Upper lobe of left lung (tissue), 6 donors: ENCODE measurements at places on chromosomes 6 and 20.

DNA sequence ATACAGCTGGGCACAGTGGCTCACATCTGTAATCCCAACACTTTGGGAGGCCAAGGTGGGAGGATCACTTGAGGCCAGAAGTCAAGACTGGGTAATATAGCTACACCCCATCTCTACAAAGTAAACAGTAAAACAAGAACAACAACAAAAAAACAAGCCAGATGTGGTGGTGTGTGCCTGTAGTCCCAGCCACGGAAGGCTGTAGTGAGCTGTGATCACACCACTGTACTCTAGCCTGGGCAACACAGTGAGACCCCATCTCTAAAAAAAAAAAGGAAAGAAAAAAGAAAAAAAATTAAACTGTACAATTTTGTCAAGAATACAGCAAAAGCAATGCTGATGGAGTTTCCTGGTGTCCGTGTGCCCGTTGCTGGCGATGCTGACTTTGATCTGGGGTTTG lies 47.2 kb upstream of the SLCO4A1 start:
- no peak for DNase-seq

GRCh38 chr6:108598305-108598863 lies 37.7 kb downstream of the FOXO3 start:
- no peak for DNase-seq

DNA sequence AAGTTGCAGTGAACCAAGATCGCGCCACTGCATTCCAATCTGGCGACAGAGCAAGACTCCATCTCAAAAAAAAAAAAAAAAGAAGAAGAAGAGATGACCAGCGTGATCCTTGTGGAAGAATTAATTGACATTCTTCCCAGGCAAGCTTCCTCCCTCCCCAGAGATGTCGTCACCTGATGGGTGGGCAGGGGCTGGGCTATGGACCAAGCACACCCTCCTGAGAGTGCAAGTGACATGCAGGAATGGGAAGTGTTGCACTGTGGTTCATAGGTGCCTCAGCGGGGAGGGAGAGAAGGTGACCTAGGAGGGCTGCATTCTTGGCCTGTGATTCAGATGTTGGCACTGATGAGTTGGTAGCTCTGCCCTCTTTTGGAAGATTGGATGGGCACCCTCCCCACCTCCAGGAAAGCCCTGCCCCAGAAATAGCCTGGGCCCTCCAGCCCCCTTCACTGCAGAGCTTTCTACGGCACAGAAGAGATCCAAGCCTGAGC lies 37.8 kb downstream of the TAF8 start:
- no peak for DNase-seq

- DNase-seq = no peak
Observed at GRCh38 chr6:168447282-168447681, 6.3 kb downstream of the SMOC2 start.

DNA sequence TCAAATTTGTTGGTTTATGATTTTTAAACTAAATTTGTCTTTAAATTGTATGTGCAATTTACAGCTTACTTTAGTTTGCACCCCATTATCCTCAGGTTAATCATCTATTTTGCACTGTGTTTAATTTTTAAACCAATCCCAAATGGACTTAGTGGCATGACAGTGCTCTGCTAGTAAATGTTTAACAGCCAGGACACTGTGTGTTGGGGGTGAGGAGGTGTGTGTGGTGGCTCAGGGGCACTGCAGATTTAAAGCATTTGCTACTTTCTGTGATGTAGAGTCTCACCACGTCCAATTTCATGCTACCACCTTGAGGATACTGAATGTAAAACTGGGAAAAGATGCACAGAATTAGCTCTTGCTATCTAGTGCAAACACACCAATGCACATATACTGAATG lies 225.7 kb downstream of the HAO1 start:
- no peak for DNase-seq

DNA sequence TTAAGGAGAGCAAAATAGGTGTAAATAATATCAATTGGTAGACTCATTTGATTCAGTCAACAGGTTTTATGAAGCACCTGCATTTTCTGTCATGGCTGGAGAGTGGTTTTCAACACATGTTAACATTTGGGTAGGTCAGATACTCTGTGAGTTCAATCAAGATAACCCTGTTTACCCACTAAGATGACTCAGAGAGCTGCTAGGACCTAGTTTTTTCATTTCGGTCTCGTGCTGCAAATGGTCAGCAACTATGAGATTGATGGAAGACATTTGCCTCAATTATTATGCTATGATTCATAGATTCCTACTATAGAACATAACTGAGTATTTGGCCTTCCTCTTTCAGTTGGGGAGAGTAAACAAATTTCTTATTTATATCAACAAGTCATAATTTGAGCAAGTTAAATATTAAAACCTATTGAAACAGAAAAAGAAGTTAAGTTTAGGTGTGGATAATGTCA lies 391.4 kb upstream of the CITED2 start:
- DNase-seq = no peak

GRCh38 chr20:56414842-56415765 lies 3.0 kb downstream of the CASS4 start:
- no peak for DNase-seq

DNA sequence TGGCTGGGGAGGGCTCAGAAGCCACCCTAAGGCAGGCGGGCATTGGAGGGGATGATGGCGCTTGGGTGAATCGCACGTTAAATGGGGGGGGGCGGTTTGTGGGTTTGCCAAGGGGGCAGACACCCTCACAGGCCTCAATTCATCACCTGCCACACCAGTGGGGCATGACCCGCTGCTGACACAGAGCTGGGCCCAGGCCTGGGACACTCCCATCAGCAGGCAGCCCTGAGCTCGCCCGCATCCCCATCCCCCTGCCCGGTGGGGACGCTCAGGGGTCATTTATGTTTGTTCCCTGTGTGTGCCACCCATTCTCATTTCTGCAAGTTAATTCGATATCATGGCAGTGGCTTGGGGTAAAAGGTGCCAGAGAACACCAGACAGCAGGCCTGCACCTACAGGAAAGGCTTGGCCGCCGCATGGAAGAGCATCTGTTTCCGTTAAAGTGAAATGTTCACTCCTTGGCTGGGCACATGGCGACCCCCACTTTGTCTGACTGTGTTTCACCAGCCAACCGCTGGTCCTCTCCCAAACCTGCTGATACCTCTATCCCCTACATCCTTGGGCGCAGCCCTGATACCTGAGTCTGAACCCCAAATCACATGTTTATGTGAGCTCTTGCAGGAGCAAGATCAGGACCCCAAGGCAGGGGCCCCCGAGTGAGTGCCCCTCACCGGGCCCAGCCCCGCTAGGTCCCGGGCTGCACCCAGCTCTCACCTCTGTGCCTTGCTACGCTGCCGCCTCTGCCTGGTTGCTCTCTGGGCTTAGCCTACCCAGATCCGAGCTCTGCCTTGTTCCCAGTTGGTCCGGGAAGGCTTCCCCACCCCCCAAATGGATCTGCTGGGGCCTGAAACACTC lies 248.8 kb downstream of the TAF4 start:
- no peak for DNase-seq
